T-helper 1 cell (primary cell): ENCODE measurements at places on chromosomes 2 and 18.

DNA sequence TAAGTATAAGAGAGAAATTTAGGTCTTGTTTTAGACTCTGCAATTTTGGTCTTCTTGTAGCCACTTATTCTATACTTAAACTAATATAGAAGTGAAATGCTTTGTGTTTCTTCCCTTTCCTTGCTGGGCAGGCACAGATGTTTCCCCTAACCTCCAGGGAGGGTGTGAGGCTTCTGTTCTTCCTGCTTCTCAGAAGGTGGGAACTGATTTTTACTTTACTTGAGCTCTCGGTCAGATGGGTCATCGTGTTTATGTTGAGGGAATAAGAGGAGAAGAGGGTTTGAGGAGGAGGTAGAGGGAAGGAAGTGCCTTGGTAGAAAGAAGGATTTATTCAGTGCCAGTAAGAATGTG is 92.5 kb upstream of the CXCR4 start:
- DNase-seq: no peak

DNA sequence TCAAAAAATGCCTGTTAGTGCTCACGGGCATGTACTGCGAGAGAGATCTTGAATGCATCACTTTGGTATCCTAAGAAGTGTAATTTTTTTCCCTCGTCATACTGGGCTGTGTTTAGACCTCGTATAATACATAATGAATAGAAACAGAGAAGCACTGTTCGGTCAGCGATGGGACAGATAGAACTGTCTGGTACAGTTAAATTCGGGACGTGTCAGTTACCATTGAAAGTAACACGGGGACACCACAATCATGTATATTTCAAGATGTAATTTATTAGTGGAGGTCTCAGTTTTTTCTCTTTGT is 1.8 kb downstream of the PKP4 start:
- no peak for DNase-seq

DNA sequence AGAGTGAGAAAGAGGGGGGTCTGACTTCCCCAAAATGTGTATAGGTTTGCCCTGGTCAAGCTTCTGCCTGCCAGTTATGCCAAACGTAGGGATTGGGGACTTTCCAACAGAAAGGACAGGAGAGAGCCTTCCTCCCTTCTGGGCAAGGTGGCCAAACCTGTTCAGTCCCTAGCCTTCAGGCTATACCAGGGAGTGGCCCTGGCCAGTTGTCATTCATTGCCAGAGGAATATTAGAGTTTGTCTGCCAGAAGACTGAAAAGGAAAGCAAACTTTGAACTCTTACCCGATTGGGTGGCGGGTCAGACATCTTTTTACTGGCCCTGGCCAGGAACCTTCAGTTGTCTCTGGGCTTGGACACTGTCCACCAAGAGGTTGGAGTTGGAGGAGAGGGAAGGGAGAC is 22.1 kb downstream of the RAB3GAP1 start:
- no peak for DNase-seq

- DNase-seq: no peak
These were observed 782 bp downstream of the FAM228B start for GRCh38 chr2:24123922-24124580.

GRCh38 chr2:166653185-166653813 is 159.2 kb upstream of the SCN7A start:
- DNase-seq: no peak

- peak; percentile 86 for DNase-seq
These were observed 23.2 kb upstream of the ACVR1 start for GRCh38 chr2:157899125-157899839.
